Stimulated activated CD8-positive, alpha-beta memory T cell treated with anti-CD3 and anti-CD28 coated beads, Interleukin-15, amount 100 ng/mL, for 24 hours (primary cell): ENCODE measurements at places on chromosomes 5 and 9.

DNA sequence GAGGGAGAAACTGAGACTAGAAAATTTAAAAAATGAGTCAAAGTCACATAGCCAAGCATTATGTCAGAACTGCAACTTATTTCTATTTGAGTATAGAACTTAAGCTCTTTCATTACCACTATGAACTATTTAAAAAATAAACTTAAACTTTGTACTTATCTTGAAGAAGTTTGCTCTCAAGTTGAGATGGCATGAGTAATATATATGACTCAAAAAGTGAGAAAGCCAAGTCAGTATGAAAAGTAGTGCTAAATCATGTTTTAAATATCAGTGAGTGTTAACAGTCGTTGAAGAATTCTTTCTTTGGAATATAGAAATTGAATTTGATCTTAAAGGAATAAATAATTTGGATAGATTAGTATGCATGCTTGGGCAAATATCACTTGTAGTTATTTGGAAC lies 36.3 kb upstream of the CDH10 start:
- no peak for DNase-seq

GRCh38 chr5:147854331-147854730 lies 22.9 kb upstream of the SPINK1 start:
- DNase-seq = no peak

GRCh38 chr9:28921857-28922500 lies 1348.7 kb upstream of the C9orf72 start:
- no peak for DNase-seq

DNA sequence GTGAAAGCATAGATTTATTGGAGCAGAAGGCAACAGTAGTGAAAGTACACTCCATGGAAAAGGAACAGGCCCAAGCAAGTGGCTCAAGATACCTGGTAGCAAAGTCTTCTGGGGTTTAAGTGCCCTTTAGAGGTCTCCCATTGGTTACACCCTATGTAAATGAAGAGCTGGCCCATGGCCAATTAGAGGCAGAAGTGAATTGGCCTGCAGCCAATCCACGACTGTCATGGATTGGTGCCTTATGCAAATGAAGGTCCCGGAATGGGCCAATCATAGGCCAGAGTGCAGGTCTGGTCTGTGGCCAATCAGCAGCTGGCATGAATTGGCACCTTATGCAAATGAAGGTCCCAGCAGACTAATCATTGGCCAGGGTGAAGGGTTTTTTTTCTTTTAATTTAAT lies 64.2 kb upstream of the PCSK5 start:
- no peak for DNase-seq

DNA sequence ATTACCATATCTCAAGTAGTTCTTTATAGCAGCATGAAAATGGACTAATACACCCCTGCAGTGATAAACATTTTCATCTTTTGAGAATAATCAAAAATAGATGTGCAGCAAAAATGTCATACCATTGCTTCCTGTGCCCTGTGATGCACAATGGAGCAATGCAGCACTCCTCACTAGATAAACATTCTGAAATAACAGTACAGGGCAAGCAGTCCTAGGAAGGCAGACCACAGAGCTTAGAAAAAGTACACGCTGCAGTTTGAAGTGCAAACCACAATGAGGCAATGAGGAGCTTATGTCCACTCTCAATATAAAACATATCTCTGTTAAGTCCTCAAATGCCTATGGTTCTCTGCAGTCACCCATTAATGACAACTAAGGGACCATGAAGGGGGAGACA lies 367.6 kb downstream of the PDE4D start:
- DNase-seq = no peak

GRCh38 chr5:147611483-147611882 lies 101.6 kb upstream of the DPYSL3 start:
- DNase-seq = no peak

- DNase-seq = no peak
Measured at GRCh38 chr9:69818750-69819345, 1.8 kb upstream of the CFAP95 start.

GRCh38 chr9:83584995-83585394 lies 37.9 kb upstream of the IDNK start:
- DNase-seq = no peak

- DNase-seq = no peak
Measured at GRCh38 chr5:154320224-154321089, 125.3 kb upstream of the SAP30L start.

DNA sequence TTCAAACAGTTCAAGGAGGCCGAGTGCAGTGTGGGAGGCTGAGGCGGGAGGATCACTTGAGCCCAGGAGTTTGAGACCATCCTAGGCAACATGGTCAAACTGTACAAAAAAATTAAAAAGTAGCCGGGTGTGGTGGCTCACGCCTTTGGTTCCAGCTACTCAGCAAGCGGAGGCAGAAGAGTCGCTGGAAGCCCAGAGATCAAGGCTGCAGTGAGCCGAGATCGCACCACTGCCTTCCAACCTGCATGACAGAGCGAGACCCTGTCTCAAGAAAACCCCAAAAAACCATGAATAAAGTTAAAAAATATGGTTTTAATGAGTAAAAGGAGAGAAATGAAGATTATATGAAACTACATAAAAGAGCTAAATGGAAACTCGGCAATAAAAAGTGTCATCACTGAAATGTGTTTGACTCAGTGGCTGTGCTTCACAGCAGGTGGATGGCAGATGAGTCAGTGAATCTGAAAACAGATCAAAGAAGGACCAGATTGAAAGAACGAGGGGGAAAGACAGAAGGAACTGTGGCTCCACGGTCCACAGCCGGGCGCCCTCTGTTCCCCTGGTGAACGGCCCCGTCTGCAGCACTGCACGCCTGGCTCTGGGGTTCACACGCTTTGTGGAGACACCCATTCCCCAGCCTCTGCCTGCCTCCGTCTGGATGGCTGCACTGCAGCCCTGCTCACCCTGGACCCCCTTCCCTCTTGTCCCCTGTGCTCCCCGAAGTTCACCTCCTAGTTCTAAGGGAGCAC lies 25.1 kb downstream of the EXD3 start:
- DNase-seq = no peak

DNA sequence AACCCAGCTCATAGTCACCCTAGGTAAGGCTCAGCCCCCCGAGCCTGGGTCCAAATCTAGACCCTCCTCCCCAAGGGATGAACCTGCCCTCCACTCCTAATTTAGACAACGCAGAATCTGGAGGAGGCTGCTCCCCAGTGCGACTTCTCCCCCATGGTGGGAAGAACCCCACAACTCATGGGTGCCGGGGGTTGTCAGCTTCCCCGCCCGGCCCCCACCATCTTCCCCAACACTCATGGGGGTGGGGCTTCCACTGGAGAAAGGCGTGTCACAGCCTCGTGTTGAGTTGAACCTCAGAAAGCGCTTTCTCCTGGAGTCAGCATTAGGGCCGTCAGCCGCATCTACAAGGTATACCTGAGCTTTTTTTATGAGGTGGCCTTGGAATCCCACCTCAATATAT lies 66.9 kb downstream of the IRX2 start:
- no peak for DNase-seq

DNA sequence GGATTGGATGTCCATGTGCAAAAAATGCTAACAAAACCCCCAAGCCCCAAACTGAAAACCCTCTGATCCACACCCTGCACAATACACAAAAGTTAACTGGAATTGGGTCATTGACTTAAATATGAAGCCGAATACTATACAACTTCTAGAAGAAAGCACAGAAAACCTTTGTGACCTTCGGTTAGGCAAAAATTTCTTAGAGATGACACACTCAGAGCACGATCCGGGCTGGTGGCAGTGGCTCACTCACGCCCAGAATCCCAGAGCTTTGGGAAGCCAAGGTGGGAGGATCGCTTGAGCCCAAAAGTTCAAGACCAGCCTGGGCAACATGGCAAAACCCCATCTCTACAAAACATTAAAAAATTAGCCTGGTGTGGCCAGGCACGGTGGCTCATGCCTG lies 1.8 kb upstream of the DIPK1B start:
- DNase-seq = no peak

DNA sequence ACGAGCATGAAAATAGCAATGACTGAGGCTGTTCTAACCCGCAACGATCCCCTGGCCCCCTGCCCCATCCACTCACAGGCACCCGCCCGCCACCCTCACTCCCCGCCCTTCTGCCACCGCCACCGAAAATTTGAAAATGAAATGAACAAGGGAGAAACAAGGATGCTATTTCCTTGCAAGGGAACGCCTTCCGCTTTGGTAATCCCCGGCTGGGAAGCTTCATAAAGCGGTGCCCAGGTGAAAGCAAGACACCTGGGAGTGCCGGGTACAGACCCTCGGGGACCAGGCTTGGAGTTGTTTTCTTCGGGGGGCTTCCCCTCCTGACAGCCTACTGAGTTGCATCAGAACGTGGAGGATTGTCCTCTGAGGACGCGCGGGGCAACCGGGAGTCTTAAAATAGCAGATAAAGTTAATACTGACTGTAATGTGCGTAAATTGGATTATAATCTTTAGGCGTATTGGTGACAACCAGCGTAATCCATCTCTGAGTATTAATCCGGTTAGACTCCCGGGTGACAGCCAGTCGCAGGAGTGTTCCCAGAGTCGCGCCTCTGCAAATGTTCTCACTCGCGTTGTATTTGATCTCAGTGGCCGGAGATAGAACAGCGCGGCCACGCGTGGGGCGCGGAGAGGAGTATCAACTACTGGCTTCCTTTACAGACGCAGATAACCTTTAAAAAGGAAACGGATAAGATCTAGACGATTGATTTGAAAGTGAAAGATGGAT lies 885 bp upstream of the MLLT3 start:
- peak; percentile 16 for DNase-seq

- DNase-seq = no peak
Measured at GRCh38 chr9:95736370-95736769, 139.1 kb upstream of the ERCC6L2 start.

- no peak for DNase-seq
Measured at GRCh38 chr9:133953976-133954709, 38.0 kb downstream of the VAV2 start.

DNA sequence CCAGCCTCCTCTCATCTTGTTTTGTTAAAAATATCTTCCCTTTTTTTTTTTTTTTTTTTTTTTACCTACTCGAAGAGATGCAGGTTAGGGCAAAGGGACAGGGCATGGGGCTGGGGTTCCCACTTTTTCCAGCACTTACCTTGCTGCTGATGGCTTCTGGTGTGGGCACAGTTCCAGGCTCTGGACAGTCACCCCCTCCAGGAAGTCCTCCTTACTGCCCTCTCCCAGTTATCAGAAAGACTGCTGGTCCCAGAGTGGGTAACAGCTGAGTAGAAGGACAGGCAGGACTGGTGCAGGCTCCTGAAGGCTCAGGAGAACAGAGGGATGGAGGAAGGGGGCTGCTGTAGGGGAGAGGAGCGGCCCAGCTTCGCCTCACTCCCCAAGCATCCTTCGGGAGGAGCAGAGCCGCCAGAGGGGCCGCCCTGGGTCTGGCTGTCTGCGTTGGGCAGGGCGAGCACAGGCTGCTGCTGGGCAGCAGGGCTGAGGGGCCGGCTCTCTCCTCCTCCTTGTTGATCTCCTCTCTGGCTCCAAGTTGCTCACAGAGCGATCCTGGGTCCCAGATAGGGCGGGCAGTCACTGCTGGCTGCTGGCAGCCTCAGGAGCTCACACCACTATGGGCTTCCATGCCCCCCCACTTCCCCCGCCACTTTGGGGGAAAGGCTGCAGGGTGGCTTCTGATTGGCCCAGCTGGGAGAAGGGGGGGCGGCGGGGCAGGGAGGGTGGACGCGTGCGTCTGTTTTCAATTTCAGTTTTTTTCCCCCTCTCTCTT lies at the start of gene PDGFRB:
Gene PDGFRB, minus strand, starts transcription at position 588 of the 769 bp plus-strand sequence. CDS start 18,798 bp downstream, outside the sequence.
- peak; percentile 22 for DNase-seq

GRCh38 chr5:176350416-176350815 lies 11.1 kb downstream of the KIAA1191 start:
- DNase-seq = no peak

DNA sequence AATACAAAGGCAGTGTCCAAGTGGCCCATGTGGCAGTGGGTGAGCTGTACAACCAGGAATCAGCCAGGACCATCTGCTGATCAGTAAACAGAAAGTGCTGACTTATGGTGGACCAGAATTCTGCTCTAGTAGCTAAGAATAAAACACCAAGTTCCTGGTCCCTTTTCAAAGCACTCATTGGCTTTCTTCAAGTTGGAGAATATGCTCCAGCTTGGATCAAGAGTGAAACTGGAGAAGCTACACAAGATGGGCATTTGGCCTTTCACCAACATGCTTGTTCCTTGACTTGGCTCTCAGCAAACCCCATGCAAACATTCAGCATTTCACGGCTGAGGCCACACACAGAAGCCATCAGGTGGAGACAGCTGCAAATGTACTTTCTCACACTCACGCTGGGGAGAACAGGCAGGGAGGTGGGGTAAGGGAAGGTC lies 32.1 kb downstream of the MARCHF3 start:
- DNase-seq = no peak

GRCh38 chr5:156356238-156356637 lies 29.3 kb downstream of the SGCD start:
- no peak for DNase-seq

- DNase-seq = no peak
Measured at GRCh38 chr9:100803956-100804355, 224.6 kb upstream of the PLPPR1 start.

- DNase-seq = no peak
Measured at GRCh38 chr5:135384898-135385297, 14.1 kb downstream of the MACROH2A1 start.

GRCh38 chr9:91101611-91102168 lies 260.0 kb downstream of the AUH start:
- peak; percentile 22 for DNase-seq

DNA sequence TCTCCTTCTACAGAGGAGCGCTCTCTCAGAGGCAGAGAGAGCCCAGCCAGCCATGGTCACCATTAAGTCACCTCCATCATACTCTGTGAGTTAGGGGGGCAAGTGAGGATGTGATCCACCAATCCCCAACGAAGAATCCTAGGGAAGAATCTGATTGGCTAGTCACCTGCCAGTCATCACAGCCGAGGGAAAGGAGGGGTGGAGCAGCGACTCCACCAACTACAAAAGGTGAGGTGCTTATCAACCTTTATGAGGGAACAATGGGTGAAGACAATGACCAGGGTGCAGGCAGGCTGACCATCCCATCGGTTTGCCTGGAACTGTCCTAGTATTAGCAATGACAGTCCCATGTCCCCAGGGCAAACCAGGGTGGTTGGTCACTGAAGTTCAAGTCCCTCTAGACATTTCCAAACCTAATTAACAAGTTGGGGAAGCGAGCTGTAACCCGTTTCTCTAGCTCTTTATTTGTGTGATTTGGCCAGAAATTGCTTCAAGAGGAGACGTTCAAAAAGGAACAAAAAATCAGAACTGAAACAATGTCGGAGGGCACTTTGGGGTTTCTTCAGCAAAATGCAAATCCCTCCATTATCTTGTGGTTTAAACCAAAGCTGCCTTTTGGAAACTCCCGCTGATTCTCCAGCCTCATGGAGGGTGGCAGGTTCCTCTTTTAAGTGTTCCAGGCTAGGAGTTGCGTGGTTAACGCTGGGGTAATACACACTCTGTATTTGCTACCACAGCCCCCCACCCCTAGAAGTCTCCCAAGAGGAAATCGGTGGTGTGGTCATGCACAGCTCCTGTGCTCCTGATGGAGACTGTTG lies 18.8 kb upstream of the FCN1 start:
- DNase-seq = no peak

DNA sequence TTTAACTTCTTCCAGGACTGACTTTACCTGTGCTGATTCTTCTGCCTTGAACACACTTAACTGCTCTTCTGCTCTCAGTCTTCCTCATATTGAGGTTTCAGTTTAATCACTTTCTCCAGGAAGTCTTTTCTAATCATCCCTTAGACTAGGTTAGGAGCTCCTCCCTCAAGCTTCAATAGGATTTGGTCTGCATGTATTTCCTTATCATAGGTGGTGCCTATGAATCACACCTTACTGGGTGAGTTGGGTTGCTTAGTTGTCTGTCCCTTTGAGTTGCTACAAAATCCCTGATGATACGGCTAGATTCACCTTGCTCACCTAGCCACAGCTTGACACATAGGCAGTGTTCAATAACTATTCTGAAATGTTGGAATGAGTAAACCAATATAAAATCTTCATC lies 164.4 kb downstream of the DNAH5 start:
- DNase-seq = no peak

- no peak for DNase-seq
Measured at GRCh38 chr5:172951371-172952033, 7.7 kb upstream of the RPL26L1 start.
